ENCODE measurements at places on chromosomes 16 and 17. TPM values are rescaled to one million over a fixed set of nuclear protein-coding genes. Genes with fewer than 3 reads are reported as not detected.

Gene EMP2
- polyA plus RNA-seq, result 5.9 TPM

Gene CCL7
- 0.64 TPM for polyA plus RNA-seq

Gene SNAI3
- 0.11 TPM for polyA plus RNA-seq

Gene OR3A3
- not detected for polyA plus RNA-seq

Gene KCNJ18
- not detected for polyA plus RNA-seq

Gene FBXW10B
- 2.0 TPM for polyA plus RNA-seq

Gene TNFRSF13B
- polyA plus RNA-seq, result 0.18 TPM

Gene SPNS2
- 10.4 TPM for polyA plus RNA-seq

Gene CRISPLD2
- polyA plus RNA-seq, result 21.0 TPM

Gene RPRML
- not detected for polyA plus RNA-seq

Gene GLP2R
- 0.24 TPM for polyA plus RNA-seq

Gene COL1A1
- polyA plus RNA-seq, result 40.1 TPM

Gene PIRT
- 0.10 TPM for polyA plus RNA-seq

Gene POLR2A
- 58.7 TPM for polyA plus RNA-seq

Gene SLC9A5
- 2.7 TPM for polyA plus RNA-seq

Gene HOXB2
- 24.2 TPM for polyA plus RNA-seq

Gene ZNF747
- 9.3 TPM for polyA plus RNA-seq

Gene TPSG1
- polyA plus RNA-seq, result not detected

Gene MMP2
- polyA plus RNA-seq, result 69.2 TPM

Gene TP53TG3C
- not detected for polyA plus RNA-seq

Gene ST6GALNAC2
- polyA plus RNA-seq, result 3.8 TPM

Gene KREMEN2
- polyA plus RNA-seq, result not detected

Gene TCAP
- 2.9 TPM for polyA plus RNA-seq

Gene HOXB1
- not detected for polyA plus RNA-seq

Gene FKBP10
- 157 TPM for polyA plus RNA-seq

Gene RTN4RL1
- 2.4 TPM for polyA plus RNA-seq

Gene KRT40
- not detected for polyA plus RNA-seq

Gene ICAM2
- polyA plus RNA-seq, result 35.0 TPM

Gene CA4
- polyA plus RNA-seq, result 15.3 TPM

Gene ASPHD1
- 15.8 TPM for polyA plus RNA-seq

Gene KCNH6
- polyA plus RNA-seq, result not detected

Gene ABCA3
- 12.4 TPM for polyA plus RNA-seq

Gene MAP3K3
- 11.6 TPM for polyA plus RNA-seq

Gene TEFM
- polyA plus RNA-seq, result 22.0 TPM

Gene TMEM11
- 28.7 TPM for polyA plus RNA-seq

Gene NEUROD2
- not detected for polyA plus RNA-seq

Gene SCIMP
- polyA plus RNA-seq, result 0.94 TPM

Gene DDX52
- polyA plus RNA-seq, result 24.8 TPM

Gene SMTNL2
- 0.24 TPM for polyA plus RNA-seq

Gene FOXL1
- 0.31 TPM for polyA plus RNA-seq
